ENCODE measurements at places on chromosomes 5 and 9.

- no peak for DNase-seq
Measured at GRCh38 chr5:159198063-159199036, 11.0 kb downstream of the RNF145 start.

DNA sequence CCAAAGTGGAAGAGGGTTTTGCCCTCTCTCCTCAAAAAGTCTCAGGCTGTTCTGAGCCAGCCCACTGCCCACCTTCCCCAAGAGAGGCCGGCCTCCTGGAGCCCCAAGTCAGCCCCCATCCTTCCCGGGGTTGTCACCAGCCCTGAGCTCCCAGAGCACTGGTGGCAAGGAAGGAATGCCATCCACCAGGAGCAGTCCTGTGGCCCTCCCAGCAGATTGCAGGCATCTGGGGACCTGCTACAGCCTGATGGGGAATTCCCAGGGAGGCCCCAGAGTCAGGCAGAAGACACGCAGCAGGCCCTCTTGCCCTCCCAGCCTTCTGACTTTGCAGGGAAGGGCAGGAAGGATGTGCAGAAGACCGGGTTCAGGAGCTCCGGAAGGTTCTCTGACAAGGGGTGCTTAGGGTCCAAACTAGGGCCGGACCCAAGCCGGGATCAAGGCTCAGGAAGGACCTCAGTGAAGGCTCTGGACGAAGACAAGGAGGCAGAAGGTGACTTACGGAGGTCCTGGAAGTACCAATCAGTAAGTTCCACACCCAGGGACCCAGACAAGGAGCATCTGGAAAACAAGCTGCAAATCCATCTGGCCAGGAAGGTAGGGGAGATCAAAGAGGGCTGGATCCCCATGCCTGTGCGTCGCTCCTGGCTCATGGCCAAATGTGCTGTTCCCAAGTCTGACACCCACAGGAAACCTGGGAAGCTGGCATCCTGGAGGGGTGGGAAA is 3.7 kb downstream of the SPATA31E1 start:
- no peak for DNase-seq

GRCh38 chr9:94668928-94669729 is 29.8 kb upstream of the FBP1 start:
- DNase-seq: peak; percentile 38

DNA sequence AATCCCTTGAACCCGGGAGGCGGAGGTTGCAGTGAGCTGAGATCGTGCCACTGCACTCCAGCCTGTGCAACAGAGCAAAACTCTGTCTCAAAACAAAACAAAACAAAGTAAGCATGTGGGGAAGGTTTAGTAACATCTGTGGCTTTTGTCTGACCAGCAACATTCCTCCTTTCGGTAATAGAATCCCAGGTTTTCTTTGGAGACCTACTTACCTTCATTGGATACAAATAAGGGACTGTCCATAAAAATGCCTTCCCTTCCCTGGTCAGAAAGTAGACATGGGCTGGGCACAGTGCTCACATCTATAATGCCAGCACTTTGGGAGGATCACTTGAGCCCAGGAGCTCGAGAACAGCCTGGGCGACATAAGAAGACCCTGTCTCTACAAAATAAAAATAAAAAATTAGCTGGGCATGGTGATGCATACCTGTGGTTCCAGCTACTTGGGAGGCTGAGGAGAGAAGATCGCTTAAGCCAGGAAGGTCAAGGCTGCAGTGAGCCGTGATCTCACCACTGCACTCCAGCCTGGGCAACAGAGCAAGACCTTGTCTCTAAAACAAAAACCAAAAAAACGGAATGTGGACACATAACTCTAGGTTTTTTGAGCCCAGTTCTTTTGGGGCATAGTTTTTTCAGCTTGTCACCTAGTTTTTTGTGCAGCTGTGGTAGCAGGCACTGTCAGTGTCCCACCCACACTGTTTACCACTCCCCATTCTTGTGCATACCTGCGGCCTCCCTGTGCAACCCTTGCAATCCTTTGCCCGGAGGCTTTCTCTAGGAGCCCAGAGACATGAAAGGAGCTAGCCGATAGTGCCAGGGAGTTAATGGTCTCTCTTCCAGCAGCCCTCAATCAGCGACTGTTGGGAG is 9.0 kb upstream of the SPINK4 start:
- DNase-seq: no peak

DNA sequence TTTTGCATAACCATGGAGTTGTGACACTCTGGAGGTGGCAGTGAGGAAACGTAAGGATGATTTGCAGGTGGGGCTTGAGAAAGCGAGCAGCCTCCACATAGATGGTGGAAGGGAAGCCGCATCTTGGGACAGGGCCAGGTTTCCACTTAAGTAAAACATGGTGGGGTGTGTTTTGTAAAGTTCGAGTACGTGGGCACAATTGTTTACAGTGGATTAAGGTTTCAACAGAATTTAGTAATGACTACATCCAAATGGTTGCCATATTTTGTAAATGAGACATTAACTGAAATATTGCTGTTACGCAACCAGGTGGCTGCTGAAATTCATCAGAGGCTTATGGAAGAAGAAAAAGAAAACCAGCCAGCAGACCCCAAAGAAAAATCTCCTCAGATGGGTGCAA is 85.4 kb upstream of the IL7R start:
- DNase-seq: peak; percentile 48

Data from NCI-H1105 treated with DMSO at 0.1 percent for 48 hours (cell line).